Stomach (tissue), 19 donors: ENCODE measurements at places on chromosomes 2 and 18. TPM values are rescaled to one million over a fixed set of nuclear protein-coding genes. Genes with fewer than 3 reads are reported as not detected.

The SULT1C4 gene
- not detected for total RNA-seq

DNA sequence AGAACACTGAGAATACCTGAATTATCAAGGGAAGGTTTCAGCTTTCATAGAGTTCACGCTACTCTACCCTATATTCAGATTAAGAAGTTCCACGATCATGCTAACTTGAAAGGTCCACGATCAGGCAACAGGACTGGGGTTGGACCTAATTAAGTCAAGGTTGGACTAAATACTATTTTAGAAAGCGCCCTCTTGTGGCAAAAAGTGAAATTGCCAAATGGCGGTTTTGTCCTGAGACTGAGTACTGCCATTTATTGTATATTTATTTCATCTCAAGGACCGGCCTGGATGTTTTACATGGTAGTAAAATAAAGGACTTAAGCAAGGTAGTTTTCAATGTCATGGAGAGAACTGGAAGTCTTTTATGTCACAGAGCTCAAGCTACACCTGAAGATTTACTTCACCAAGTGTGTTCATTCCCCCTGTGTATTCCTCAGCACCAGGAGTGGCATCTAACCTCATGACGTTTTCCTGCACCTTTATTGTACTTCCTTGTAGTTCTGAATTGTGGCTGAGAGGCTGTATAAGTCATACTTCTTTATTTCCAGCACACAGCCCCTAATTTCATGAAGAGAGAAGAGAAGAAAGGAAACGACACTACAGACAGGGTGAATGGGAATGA lies 56.8 kb downstream of the SRD5A2 start:
- no peak overlapping the region for H3K27ac ChIP-seq
- H3K36me3 ChIP-seq, result no peaks in the 10 kb centered on the region
- no peaks in the 10 kb centered on the region for H3K27me3 ChIP-seq
- no peak overlapping the region for H3K4me3 ChIP-seq
- no peaks in the 10 kb centered on the region for H3K4me1 ChIP-seq
- peak; percentile 63 for DNase-seq

DNA sequence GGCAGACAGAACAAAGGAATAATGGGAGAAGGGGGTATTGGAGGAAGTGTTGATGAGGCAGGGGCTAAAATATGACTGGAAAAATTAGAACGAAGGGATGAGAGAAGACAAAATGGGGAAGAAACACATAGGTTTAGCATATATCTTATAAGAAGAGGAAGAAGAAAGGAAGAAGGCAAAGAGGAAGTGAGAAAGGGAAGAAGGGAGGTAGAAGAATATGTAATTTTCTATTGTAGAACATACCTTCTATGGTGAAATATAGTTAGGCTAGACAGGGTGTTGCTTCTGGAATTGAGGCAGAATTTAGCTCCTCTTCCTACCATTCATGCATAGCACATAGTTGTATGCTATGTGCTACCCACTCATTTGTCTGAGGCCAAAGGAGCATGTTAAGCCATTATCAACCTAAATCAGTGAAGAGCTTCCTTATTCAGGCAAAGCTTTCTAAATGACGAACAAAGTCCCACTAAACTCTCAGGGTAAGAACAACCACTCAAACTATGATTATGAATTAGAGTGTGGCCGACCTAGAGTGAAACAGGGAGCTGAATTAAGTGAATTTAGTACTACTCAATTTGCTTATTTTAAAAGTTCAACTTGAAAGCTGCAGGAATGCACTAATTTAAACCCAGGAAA lies 180.9 kb upstream of the GALNT5 start:
- H3K4me1 ChIP-seq, result no peaks in the 10 kb centered on the region
- no peaks in the 10 kb centered on the region for H3K36me3 ChIP-seq
- no peak for DNase-seq
- no peak overlapping the region for H3K4me3 ChIP-seq

DNA sequence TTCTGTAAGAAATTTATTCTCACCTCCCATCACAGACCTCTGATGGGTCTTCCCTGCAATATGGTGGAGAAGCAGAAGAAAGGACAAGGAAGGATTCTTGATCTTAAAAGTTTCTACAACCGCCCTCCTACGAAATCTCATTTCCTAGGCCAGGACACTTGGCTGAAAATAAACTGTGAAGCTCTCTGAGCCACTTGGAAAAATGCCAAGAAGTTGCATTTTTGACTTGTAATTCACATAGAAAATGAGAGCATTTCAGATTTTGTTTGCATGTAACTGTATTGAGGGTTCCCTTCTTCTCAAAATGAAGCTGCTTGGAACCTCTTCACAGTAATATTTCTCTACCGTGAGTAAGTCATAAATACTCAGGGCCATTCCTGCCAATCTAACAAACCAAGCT lies 458.3 kb upstream of the SLC14A2 start:
- H3K27me3 ChIP-seq, result no peaks in the 10 kb centered on the region
- H3K4me1 ChIP-seq, result no peaks in the 10 kb centered on the region
- no peak overlapping the region for H3K27ac ChIP-seq
- no peaks in the 10 kb centered on the region for H3K36me3 ChIP-seq

GRCh38 chr2:205643391-205643885 lies 38.9 kb upstream of the NRP2 start:
- peaks cover 11% of the 10 kb centered on the region for H3K27me3 ChIP-seq
- H3K36me3 ChIP-seq, result no peaks in the 10 kb centered on the region
- no peak overlapping the region for H3K27ac ChIP-seq
- no peak for DNase-seq

The USP40 gene
- 52.1 TPM for total RNA-seq

- peak; percentile 2 for DNase-seq
- no peaks in the 10 kb centered on the region for H3K27me3 ChIP-seq
- no peaks in the 10 kb centered on the region for H3K36me3 ChIP-seq
- H3K4me1 ChIP-seq, result peaks cover 16% of the 10 kb centered on the region
- no peak overlapping the region for H3K27ac ChIP-seq
These were observed 22.4 kb downstream of the RTP5 start for GRCh38 chr2:241891988-241892298.

DNA sequence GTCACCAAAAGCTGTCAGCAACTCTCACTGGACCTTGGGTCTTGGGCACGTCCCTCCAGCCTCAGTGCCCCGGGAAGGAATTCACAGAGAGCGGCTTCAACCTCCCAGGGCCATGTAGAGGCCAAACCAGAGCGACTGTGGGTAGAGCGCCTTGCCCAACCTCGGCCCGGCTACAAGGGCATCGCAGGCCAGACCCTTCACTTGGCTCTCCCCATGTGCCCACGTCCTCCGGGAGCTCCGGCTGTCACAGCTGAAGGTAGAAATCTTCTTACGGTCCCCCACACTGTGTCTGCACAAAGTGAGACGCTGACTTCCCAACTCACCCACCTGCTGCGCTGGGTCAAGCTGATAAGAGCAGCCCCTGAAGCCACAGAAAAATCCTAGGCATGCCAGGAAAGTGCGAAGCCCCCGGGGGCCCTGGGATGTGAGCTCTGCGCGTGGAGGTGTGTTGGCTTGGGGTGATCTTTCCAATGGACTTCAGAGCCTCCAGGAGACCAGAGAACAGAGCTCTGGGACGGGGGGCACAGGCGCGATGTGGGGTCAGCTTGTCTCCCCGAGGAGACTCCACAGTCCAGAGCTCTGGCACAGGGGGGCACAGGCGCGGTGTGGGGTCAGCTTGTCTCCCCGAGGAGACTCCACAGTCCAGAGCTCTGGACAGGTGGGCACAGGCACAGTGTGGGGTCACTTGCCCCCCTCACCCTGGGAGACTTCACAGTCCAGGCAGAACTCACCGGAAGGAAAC lies 105.5 kb downstream of the RTP5 start:
- no peak overlapping the region for H3K4me3 ChIP-seq
- DNase-seq, result no peak

- H3K4me3 ChIP-seq, result no peak overlapping the region
- no peaks in the 10 kb centered on the region for H3K36me3 ChIP-seq
- H3K27me3 ChIP-seq, result peaks cover 16% of the 10 kb centered on the region
- H3K4me1 ChIP-seq, result no peaks in the 10 kb centered on the region
- no peak for DNase-seq
- H3K27ac ChIP-seq, result no peak overlapping the region
These were observed 23.6 kb downstream of the ZBTB7C start for GRCh38 chr18:48385596-48385995.

The TMEM198 gene
- total RNA-seq, result 2.7 TPM

DNA sequence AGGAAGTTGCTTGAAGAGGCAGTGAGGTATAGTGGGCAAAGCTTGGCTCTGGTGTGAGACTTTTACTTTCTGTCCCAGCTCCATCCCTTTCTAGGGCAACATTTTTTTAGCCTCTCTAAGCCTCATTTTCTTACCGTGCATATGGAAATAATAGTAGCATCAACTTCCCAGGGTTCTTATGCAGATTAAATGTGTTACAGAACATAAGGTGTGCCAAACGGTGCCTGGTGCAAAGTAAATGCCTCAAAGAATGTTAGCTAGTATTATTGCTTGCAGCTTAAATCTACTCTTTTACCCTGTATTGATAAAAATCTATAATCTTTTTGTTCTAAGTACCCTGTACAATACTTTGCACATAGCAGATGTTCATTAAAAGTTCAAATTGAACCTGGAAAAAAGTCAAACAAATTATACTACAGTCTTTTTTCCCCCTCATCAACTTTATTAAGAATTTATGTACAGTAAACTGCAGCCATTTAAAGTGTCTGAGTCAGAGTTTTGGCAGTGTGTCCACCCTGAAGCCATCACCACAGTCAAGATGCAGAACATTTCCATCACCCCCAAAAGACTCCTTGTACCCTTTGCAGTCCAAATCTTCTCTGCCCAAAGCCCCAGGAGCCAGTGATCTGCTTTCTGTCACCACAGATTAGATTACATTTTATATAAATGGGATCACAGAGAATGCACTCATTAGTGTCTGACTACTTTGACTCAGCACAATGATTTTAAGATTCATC lies 10.6 kb downstream of the MAPRE2 start:
- H3K27ac ChIP-seq, result no peak overlapping the region
- no peak for DNase-seq
- peaks cover 12% of the 10 kb centered on the region for H3K4me1 ChIP-seq
- no peaks in the 10 kb centered on the region for H3K36me3 ChIP-seq
- no peak overlapping the region for H3K4me3 ChIP-seq

- H3K27me3 ChIP-seq, result no peaks in the 10 kb centered on the region
- DNase-seq, result no peak
- no peak overlapping the region for H3K27ac ChIP-seq
- no peaks in the 10 kb centered on the region for H3K4me1 ChIP-seq
- H3K36me3 ChIP-seq, result no peaks in the 10 kb centered on the region
These were observed 53.7 kb upstream of the GRB14 start for GRCh38 chr2:164675027-164675426.
